Activated CD4-positive, alpha-beta memory T cell treated with anti-CD3 and anti-CD28 coated beads for 36 hours (primary cell): ENCODE measurements at places on chromosomes 4 and X.
A peak's percentile ranks its signal among the peaks of the same experiment; 100 is the strongest.

DNA sequence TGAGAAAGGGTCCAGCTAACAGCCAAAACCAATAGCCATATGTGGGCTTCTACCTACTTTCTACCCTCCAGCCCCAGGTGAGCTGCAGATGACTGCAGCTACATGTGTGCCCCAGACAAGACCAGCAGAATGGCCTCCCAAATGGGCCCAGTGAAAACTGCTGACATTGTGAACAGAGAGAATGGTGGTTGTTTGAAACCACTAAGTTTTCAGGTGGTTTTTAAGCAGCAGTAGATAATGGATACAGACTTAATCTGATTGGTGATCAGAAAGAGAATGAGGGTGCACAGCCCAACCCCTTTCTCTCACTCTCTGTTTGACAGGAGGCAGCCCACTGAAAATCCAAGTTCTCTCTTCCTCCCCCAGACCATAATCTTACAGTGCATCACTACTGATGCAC, 42.5 kb upstream of the BBS12 start:
- no peaks in the 10 kb centered on the region for H3K36me3 ChIP-seq
- no peak overlapping the region for H3K4me3 ChIP-seq
- H3K27me3 ChIP-seq: peaks cover 8% of the 10 kb centered on the region
- DNase-seq: peak; percentile 58
- H3K4me1 ChIP-seq: peaks cover 57% of the 10 kb centered on the region

GRCh38 chr4:89105726-89106125, 5.6 kb upstream of the TIGD2 start:
- no peak for DNase-seq
- no peaks in the 10 kb centered on the region for H3K36me3 ChIP-seq

DNA sequence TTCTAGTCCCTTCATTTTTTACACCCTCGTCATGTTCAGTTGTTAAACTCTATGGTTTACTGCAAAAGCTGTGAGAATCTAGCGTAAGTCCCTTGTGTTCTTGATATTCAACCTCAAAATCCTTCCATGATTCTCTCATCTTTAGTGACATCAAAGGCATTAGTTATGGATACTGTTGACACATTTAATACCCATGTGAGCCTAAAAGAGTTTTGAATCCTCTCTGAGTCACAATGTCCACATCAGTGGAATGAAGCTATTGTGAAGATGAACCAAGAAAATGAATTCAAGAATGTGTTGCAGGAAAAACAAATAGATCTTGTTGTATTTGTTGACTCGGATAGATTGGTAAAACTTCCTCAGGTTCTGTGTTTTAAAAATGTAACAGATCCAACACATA, 394.7 kb upstream of the ATOH1 start:
- no peak for DNase-seq
- no peak overlapping the region for H3K4me3 ChIP-seq
- no peaks in the 10 kb centered on the region for H3K27me3 ChIP-seq
- no peak overlapping the region for H3K27ac ChIP-seq
- H3K36me3 ChIP-seq: no peaks in the 10 kb centered on the region

- no peaks in the 10 kb centered on the region for H3K4me1 ChIP-seq
- no peak overlapping the region for H3K4me3 ChIP-seq
- no peak overlapping the region for H3K27ac ChIP-seq
- peaks cover 5% of the 10 kb centered on the region for H3K27me3 ChIP-seq
- DNase-seq: no peak
- no peaks in the 10 kb centered on the region for H3K36me3 ChIP-seq
Measured at GRCh38 chr4:185987961-185988627, 80.9 kb upstream of the TLR3 start.
